ENCODE measurements at places on chromosomes 3 and 15.

- no peak for DNase-seq
Measured at GRCh38 chr3:47741925-47742324, 39.8 kb downstream of the SMARCC1 start.

DNA sequence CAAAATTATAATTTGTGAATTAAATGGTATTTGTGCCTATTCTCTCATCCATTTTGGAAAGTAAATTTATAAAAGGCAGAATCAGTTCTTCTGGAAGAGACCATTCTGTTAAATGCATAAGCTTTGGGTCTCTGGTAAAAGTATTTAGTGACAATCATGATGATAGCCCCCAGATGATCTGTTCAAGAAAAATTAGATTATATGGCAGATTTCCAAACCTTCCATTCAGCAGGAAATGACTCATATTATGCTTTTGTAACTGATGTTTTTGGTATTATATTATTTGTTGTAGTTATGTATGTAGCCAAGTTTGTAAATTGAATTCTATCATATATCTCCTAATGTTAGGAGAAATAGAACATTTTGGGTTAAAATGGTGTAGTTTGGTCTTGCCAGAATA is 340.8 kb upstream of the DPH6 start:
- peak; percentile 20 for DNase-seq

- DNase-seq: no peak
Measured at GRCh38 chr3:23624305-23624704, 181.4 kb upstream of the UBE2E1 start.

DNA sequence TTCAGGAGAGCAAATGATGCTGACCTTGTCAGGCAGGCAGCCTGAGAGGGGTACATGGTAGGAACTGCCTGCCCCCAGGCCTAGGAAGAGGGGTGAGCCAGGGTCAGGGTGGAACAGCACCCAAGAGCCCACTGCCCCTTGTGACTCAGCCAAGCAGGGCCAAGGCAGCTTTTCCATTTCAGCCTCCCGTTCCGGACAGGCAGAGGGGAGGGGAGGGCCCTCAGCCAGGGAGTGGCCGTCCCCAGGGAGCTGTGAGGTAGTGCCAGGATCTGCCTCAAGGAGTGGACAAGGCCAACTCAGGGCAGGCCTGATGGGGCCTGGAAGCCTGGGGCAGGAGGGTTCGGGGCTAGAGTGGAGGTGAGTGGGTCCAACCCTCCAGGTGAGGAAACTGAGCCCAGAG is 5.1 kb upstream of the ANKRD63 start:
- DNase-seq: no peak

- peak; percentile 19 for DNase-seq
Measured at GRCh38 chr3:146250449-146251382, at the start of gene PLSCR4. TSS of gene PLSCR4 (minus strand) at chr3:146251105. CDS start at chr3:146222071, 29,034 bp downstream.

DNA sequence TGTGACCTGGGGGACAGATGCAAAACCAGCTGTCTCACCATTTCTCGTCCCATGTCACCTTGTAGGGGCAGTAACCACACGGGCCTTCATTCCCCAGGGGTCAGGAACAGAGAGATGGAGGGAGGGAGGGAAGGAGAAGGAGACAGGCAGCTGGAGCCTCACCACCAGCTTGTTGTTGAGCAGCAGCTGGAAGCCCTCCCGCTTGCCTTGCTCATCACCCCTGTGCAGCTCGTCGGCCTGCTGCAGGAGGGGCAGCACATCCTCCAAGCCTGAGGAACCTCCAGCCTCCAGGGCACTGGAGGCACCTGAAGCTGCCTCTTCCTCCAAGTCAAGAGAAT is 10.3 kb downstream of the RMDN3 start:
- no peak for DNase-seq

DNA sequence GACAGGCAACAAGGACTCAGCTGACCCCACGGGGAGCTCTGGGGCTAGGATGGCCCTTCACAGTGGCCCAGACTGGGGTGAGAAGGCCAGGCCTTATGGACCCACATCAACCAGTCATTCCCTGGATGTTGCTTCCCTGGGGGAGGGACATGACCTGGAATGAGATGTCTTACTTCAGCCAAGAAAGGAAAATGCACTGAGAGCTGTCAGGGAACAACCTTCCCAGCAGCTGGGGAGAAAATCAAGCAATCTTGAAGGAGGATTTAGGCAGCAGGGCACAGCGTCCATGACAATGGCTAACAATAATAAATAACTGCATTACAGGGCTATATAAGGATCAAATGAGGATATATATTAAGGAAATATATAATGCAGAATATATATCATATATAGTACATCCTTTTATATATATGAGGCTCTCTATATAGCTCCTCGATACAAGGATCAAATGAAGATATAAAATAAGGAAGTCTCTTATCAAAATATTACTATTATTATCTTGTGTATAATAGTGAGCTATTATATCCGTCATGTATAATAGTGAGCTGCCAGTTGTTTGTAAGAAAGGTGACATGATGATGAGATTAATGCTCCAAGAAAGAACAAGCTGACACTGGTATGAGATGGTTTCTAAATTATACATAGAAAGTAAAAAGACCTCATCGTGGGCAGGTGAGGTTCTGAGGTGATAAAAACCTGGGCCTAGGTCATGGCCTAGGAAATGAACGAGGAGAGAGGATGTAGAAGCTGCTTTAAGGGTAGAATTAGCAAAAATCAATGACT is 117.8 kb upstream of the LIPC start:
- no peak for DNase-seq

DNA sequence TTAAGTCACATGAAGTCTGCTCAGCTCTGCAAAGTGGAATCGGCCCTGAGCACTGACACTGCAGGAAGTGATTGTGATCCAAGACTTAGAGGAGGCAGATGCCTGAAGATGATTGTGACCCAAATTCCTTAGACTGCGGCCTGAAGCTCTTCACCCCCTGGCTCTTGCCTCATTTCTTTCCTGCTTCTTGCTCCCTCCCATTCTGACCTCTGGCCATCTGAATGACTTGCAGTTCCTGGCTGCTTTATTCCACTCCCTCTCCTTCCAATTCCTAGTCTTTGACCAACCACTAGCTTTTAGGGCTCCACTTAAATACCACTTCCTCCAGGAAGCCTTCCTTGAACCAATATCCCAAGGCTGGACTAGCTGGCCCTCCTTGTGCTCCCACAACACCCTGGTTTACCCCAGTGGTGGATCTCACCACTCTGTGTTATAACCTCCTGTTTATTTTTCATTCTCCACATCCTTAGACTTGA is 9.9 kb upstream of the EPB42 start:
- DNase-seq: no peak
